Stimulated activated CD8-positive, alpha-beta memory T cell treated with anti-CD3 and anti-CD28 coated beads, Interleukin-4, amount 100 ng/mL, for 4 hours (primary cell): ENCODE measurements at places on chromosomes 7 and 10.

- no peak for DNase-seq
Observed at GRCh38 chr7:137999496-138000080, 2.3 kb downstream of the CREB3L2 start.

DNA sequence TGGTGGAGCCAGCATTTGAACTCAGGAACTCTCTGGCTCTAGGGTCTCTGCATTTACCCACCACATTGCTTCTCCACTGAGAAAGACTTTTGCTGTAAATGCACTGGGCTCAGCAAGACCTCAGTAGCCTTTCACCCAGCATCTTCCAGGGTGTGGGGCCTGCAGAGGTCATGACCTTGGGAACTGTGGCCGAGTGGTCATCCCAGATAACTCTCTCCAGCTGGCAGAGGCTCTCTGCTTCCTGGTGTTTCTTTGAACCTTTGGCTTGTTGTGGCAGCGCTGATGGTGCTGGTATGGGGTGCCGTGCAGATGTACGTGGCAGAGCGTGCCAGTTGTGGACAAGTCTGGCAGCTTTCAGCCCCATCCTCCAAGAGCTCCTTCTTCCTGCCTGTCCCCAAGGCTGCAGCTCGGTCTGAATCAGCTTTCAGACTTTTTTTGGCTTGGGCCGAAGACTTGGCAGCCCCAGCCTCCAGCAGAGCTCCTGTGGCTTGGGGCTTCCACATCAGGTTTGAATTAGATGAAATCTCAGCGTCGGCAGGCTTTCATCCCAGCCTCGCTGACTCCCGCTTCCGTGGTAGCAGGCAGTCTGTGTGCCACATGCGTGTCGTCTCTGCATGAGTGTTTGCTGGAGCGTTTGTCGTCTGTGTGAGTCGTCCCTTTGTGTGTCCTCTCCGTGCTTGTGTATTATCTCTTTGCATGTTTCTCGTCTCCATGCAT lies 21.5 kb downstream of the ADAMTS14 start:
- no peak for DNase-seq

GRCh38 chr10:88115968-88116367 lies 252.5 kb downstream of the PTEN start:
- DNase-seq, result no peak

DNA sequence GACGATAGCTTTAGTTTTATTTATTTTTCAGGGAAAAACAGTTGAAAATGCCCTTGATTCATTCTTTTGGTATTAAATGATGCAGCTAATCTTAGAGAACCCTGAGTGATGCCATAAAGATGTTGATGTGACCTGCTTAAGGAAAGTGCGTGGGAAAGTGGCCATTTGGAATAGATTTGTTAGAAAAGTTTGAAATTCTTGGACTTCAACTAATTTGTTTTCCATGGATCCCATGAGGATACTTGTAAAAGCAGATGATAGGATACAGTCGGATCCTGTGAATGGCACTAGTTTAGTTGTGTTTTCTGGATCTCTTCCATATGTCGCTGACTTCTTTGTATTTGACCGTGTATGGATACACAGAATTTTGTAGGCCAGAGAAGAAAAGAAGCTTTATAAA lies 69.0 kb downstream of the SEPTIN7 start:
- no peak for DNase-seq

DNA sequence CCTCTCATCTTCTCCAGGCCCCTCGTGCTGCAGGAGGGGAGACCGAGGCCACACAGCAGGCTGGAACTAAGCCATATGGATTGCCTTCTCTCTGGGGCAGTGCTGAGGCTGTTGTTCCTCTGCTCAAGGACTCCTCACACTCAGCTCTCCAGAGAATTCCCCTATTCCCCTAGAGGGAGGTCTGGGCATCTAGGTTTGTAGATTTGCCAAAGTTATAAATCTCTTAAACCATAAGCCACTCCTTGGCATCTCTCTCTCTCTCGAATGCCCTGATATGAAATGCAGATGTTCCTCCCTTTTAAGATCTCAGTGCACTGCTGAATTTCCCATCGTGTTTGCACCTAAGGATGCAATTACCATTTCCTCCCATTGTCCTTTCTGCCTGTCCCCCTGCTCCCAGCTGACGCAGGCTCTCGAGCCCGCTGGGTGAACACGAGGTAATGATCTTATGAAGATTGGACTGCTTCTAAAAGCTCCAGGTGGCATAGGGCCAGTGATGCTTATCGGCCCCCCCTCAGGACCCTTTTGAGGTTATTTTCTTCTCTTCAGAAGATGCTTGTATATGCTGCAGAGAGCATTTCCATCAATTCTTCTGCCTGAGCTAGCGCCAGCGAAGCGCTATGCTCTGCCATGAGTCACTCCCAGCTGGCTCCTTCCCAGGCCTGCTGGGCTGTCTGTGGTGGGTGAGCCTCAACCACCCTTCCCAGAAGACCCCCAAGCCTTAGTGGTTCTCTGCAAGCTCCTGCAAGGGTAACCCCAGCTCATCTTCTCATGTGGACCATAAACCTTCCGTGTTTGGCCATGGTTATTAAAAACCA lies 41.6 kb upstream of the AQP1 start:
- no peak for DNase-seq

- no peak for DNase-seq
Observed at GRCh38 chr7:32018845-32019578, 51.2 kb downstream of the PDE1C start.

DNA sequence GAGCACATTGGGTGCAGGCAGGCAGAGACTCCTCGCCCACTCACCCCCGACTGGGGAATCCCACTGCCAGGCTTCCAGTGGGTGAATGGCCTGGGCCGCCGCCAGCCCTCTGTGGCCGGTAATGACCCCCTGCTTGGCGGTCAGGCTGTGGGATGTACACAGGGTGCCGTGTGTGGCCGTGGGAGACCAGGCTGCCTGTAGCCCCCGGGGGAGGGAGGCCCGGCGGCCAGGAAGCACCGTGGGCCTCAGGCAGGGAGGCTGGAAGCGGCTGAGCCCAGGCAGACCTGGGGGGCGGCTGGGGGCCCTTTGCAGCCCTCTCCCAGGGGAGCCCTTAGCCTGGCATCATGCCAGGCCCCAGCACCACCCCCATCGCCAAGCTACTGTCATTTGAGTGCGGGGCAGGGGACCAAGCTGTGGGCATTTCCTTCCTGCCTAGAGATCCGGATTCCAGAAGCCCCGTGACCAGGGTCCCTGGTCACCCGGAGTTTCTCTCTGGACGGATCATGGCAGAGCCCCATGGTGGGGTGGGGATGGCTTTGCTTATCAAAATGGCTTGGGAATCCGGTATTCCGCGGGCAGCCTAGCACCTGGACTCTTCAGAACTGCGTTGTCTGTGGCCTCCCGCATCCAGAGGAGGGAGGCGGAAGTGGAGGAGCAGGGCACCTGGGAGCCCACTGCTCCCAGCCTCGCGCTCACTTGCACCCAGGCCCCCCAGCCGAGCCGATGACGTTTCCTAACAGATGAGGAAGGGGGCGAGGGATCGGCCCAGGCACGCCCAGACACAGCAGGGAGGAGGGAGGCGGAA lies 1.1 kb downstream of the TTYH3 start:
- DNase-seq, result no peak

- DNase-seq, result no peak
Observed at GRCh38 chr10:50619882-50620281, 3.9 kb downstream of the SGMS1 start.

GRCh38 chr10:84335516-84335915 lies 7.1 kb downstream of the CCSER2 start:
- no peak for DNase-seq

GRCh38 chr7:132581431-132581830 lies 5.2 kb upstream of the PLXNA4 start:
- no peak for DNase-seq

DNA sequence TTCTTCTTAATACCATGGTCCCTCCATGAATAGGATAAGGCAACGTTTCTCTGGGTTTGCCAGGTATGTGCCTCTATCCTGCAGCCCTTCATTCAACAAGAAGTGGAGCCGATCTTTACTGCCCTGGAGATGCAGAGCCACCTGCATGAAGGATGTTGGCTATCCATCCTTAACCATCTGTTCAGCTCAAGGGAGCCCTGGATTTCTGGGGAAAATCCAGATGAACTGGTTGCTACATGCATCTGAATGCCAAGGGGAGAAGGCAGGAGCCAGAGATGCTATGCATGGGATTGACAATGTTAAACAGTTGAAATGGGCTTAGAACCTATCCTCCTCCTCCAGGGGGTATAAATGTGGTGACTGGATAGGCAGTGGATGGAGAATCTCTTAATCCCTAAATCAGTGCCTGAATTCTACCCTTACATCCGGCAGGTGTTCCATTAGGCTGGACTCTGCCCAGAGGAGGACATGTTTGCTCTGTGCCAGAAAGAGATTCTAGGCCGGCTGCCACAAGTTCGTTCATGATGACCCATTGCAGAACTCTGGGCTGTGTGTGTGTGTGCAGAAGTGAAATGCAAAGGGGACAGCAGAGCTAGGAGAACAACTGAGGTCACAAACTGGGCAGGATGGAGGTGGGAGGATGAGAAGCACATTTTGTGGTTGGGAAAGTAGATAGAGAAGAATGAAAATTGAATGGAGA lies 15.6 kb downstream of the CPED1 start:
- DNase-seq, result no peak

DNA sequence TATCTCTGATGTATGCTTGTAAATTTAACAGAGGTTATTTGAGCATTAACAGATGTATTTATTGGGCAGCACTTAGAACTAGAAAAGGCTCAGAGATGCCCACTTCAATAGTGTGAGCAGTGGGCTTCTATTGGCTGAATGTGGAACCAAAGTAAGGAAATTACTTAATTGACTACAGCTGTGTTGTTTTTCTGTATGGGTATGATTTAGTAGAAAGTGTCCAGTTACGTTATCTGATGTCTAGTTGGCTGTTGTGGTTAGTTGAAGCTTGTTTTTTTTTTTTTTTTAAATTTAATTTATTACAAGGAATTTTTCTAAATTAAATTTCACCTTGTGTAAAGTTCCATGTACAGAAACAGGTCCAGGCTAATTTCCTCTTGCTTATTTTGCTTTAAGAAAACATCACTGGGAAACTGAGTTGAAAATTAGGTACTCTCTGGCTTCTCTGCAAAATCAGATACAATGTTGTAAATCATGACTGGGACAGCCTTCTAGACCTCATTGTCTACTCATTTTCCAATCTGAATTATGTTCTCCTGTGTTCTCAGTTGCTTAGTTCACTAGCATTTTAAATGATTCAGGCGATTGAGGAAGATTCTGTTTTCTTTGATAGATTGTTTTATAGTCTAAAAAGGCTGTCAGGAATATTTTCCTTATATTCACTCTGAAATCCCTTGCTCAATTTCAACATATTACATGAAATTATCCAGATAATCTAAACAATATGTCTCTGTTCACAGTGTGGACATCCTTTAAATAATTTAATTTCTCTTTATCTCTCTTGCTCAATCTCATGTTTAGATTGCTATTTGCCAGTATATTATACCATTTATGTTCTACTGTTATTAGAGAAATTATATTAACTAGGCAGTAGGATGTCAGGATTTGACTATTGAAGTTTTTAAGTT lies 53.0 kb downstream of the PHF14 start:
- no peak for DNase-seq

DNA sequence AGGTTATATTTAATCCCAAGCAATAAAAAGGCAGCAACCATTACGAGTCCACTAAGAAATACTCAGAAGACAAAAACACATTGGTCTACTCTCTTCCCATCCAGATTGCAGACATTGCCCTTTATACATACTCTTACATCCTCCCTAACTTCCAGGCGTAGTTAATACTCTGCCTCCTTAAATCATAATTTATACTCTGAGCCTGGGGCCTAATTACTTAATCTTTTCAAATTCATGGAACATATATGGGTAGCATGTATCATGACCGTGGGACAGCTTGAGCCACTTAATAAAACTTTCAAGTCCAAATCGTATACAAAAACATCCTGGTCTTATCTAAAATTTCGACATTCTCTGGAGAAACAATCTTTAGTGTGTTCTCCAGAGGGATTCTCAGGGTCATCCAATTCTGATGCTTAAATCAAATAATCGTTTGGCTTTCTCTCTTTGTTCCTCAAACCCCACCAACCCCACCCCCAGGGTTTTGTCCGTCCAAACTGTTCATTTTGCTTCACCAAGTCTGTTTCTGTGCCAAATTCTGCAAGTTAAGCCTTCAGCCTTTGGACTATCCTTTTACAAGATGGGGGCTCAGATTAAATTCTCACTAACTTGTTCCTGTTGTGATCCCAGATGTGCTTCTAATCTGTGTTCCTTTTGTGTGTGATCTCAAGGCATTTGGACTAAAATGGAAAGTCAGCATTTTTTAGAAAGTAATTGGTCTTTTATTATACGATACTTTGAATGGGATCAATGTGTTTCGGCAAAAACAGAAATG lies 86.4 kb downstream of the ADAM12 start:
- no peak for DNase-seq
